ENCODE measurements at places on chromosomes 13 and 19. TPM values are rescaled to one million over a fixed set of nuclear protein-coding genes. Genes with fewer than 3 reads are reported as not detected.

The SYT3 gene
- 0.27 TPM for total RNA-seq

GRCh38 chr19:47704656-47705055, 8.6 kb upstream of the EHD2 start:
- DNase-seq, result no peak

GRCh38 chr13:42320375-42320787, 48.4 kb downstream of the AKAP11 start:
- DNase-seq, result no peak

DNA sequence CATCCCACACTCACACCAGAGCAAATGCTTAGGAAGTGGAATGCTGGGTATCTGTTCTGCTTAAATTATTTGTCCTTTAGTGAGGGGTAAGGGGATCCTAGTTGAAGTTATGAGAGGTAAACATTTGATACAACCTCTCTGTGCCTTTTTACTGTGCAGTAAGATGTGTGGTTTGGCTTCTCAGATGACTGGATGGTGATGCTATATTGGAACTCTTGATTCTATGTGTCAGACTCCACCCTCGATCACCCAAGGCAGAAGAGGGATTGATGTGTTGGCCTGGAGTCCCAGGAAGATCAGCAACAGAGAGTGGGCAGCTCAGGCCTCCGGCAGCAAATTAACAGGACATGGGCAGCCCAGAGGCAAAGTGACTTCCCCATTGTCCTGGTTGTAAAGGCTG, 66.7 kb downstream of the SIPA1L3 start:
- no peak for DNase-seq

DNA sequence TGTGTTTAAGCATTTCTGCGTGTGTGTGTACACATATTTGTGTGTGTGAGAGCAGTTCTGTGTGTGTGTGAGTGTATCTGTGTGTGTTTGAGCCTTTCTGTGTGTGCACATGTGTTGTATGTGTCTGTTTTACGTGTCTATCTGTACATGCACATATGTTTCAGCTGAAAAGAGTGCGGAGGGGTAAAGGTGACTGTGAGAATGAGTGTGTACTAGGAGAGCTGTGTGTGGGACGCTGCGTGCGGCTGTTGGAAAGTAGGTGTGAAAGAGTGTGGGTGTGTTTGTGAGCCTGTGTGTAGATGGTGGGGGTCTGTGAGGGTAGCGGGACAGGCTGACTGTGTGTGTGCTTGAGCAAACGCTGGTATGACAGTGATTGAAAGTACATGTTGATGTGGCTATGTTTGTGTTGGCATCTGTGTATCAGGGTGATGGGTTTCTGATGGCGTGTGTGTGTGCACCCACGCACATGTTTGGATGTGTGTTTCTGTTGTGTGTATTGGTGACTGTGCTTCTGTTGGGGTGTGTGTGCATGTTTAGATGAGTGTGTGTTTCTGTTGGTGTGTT, 7.5 kb upstream of the TPM4 start:
- no peak for DNase-seq

GRCh38 chr13:106630650-106631049, 62.7 kb upstream of the ARGLU1 start:
- no peak for DNase-seq

DNA sequence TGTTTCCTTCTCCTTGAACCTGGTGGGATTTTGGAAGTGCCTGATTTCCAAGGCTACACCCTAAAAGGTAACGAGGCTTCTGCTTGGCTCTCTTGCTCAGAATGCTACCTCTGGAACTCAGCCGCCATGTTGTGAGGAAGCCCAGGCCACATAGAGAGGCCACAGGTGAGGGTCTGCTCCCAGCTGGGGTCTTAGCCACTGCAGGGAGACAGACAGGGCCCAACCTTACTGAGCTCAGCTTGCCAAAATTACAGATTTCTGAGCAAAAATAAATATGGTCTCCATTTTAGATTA, 61.4 kb downstream of the GPR12 start:
- DNase-seq, result no peak

DNA sequence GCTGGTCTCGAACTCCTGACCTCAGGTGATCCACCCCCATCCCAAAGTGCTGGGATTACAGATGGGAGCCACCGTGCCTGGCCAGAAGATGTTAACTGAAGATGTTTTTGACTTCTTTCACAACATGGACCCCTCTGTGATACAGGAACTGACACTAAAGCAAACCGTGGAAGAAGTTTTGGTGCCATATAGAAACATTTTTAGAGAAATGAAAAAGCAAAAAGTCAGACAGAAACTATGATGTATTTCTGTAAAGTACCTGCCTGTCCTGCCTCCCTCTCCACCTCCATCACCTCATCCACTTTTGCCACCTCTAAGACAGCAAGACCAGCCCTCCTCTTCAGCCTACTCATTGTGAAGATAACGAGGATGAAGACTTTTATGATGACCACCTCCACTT, 11.3 kb downstream of the FBXO27 start:
- DNase-seq, result no peak

GRCh38 chr13:109941951-109942350, 155.6 kb upstream of the IRS2 start:
- DNase-seq, result no peak

- DNase-seq, result no peak
Observed at GRCh38 chr19:1122972-1123363, 19.2 kb downstream of the GPX4 start.

GRCh38 chr13:77423296-77423695, 96.4 kb upstream of the MYCBP2 start:
- no peak for DNase-seq

- no peak for DNase-seq
Observed at GRCh38 chr19:39074942-39075341, 9.2 kb upstream of the ACP7 start.

Data from Right ventricle myocardium inferior (tissue), 1 donor.